Lower leg skin (tissue), 4 donors: ENCODE measurements at places on chromosomes 6 and 20. TPM values are rescaled to one million over a fixed set of nuclear protein-coding genes. Genes with fewer than 3 reads are reported as not detected.

Gene GSTA2
- total RNA-seq: not detected

Gene SIRPD
- total RNA-seq: not detected

Gene GRM4
- not detected for total RNA-seq

Gene KIAA1755
- 0.88 TPM for total RNA-seq

Gene HEY2
- total RNA-seq: 0.65 TPM

Gene GHRH
- not detected for total RNA-seq

Gene ID4
- 240 TPM for total RNA-seq

Gene OPRL1
- total RNA-seq: 0.34 TPM

Gene BEND6
- total RNA-seq: 0.27 TPM

Gene BAG2
- total RNA-seq: 0.88 TPM

Gene SALL4
- total RNA-seq: 0.34 TPM

Gene C2
- total RNA-seq: 7.4 TPM

Gene HRH3
- not detected for total RNA-seq

Gene CCND3
- 149 TPM for total RNA-seq

Gene C6orf132
- 200 TPM for total RNA-seq

Gene CST4
- not detected for total RNA-seq

Gene CFB
- total RNA-seq: 1.4 TPM

Gene GSTA3
- total RNA-seq: 15.3 TPM

Gene DEFB132
- total RNA-seq: not detected

Gene DEFB115
- total RNA-seq: not detected

Gene PRICKLE4
- 4.0 TPM for total RNA-seq

Gene LKAAEAR1
- total RNA-seq: not detected

Gene BMP6
- 8.4 TPM for total RNA-seq

Gene NINL
- total RNA-seq: 4.7 TPM

Gene CPNE5
- 0.23 TPM for total RNA-seq

Gene CALHM5
- 1.0 TPM for total RNA-seq

Gene MUCL3
- total RNA-seq: not detected

Gene TFAP2A
- 123 TPM for total RNA-seq

Gene ADGB
- 1.9 TPM for total RNA-seq

Gene PDYN
- total RNA-seq: not detected

Gene BHLHE23
- total RNA-seq: not detected

Gene MYMX
- 0.69 TPM for total RNA-seq

Gene FOXF2
- 0.59 TPM for total RNA-seq

Gene ADGRF5
- 4.9 TPM for total RNA-seq

Gene TRIM40
- total RNA-seq: not detected

Gene EEF1A2
- total RNA-seq: 21.5 TPM

Gene HSPA12B
- total RNA-seq: 5.6 TPM

Gene MRAP2
- total RNA-seq: 2.6 TPM

Gene APOBEC2
- not detected for total RNA-seq
